Activated T-cell treated with anti-CD3 and anti-CD28 coated beads for 24 hours (primary cell): ENCODE measurements at places on chromosomes 12 and 14.

- no peak for DNase-seq
These were observed 165.5 kb downstream of the PTPN11 start for GRCh38 chr12:112584266-112584722.

DNA sequence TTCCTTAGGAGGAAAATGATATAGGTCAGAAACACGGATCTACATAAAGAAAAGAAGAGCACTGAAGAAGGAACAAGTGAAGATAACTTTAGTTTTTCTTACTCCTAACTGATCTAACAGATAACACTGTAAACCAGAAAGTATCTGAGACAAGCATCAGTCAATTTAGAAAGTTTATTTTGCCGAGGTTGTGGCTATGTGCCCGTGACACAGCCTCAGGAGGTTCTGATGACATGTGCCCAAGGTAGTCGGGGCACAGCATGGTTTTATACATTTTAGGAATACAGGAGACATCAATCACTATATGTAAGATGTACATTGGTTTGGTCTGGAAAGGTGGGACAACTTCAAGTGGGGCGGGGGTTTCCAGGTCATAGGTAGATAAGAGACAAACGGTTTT lies 23.0 kb downstream of the SAMD15 start:
- DNase-seq: no peak

GRCh38 chr12:4084573-4084972 lies 189.0 kb upstream of the CCND2 start:
- DNase-seq: no peak

GRCh38 chr12:5369298-5369697 lies 62.6 kb upstream of the NTF3 start:
- no peak for DNase-seq

- no peak for DNase-seq
These were observed 16.8 kb upstream of the TESPA1 start for GRCh38 chr12:55001198-55001868.
